H9 (cell line): ENCODE measurements at places on chromosomes 7 and 10.

- no peak for DNase-seq
Measured at GRCh38 chr7:46559194-46559832, 638.2 kb upstream of the IGFBP3 start.

- DNase-seq = no peak
Measured at GRCh38 chr7:8214244-8214824, 47.6 kb downstream of the ICA1 start.

GRCh38 chr10:123275136-123275564, 120.9 kb downstream of the BUB3 start:
- DNase-seq = no peak

- peak; percentile 72 for DNase-seq
Measured at GRCh38 chr7:107579885-107580715, at the start of gene BCAP29. BCAP29 (plus strand) TSS chr7:107580246; CDS start chr7:107580773, 527 bp downstream.

- no peak for DNase-seq
Measured at GRCh38 chr7:152760854-152761748, 1.5 kb downstream of the ACTR3B start.

- no peak for DNase-seq
Measured at GRCh38 chr7:140276001-140276400, 99.2 kb upstream of the KDM7A start.

GRCh38 chr7:103065667-103066066, 8.9 kb downstream of the FBXL13 start:
- peak; percentile 60 for DNase-seq

DNA sequence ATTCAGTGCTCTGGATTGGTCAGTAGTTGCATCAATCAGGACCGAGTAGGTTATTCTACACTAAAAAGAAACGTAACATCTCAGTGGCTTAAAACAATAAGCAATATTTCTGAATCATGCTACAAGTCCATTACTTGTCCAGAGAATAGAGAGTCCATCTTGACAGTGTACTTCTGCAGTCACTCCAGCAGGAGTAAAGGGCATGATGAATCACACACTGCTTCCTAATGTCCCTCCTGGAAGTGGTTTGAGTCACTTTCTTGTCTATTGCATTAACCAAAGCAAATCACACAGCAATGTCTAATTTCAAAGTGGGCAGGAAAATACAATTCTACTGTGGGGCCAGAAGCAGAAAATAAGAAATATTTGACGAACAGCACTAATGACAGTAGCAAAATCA, 124.8 kb downstream of the TSPAN12 start:
- DNase-seq = no peak

- no peak for DNase-seq
Measured at GRCh38 chr7:108210796-108211195, 80.6 kb upstream of the LAMB4 start.

- no peak for DNase-seq
Measured at GRCh38 chr7:3244241-3244814, 56.7 kb upstream of the SDK1 start.

DNA sequence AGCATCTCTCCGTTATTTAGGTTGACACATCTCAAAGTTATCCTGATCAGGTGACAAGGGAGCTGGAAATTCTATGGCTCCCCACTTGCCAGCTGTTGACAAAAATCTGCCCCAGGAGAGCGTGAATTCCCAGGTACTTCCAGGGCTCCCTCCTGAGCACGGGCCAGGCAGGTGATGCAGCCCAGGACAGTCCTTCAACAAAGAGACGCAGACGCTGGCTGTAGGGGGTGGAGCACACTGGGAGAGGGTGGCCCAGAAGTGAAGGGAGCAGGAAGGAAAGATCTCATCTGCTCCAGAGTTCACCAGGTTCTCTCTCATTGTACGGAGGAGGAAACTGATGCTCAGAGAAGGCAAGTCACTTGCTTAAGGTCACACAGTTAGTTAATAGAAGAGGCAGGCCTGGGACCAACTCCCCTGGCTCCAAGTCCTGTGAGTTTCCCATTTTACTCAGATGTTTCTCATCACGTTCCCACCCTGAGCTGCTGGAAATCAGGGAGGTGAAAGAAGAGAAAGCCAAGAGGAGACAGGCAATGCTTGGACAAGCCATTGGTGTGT, 41.0 kb upstream of the CHST3 start:
- no peak for DNase-seq

- DNase-seq = no peak
Measured at GRCh38 chr7:44698046-44698580, 50.5 kb upstream of the ZMIZ2 start.

GRCh38 chr10:129642427-129642826, 175.4 kb downstream of the MGMT start:
- DNase-seq = no peak

DNA sequence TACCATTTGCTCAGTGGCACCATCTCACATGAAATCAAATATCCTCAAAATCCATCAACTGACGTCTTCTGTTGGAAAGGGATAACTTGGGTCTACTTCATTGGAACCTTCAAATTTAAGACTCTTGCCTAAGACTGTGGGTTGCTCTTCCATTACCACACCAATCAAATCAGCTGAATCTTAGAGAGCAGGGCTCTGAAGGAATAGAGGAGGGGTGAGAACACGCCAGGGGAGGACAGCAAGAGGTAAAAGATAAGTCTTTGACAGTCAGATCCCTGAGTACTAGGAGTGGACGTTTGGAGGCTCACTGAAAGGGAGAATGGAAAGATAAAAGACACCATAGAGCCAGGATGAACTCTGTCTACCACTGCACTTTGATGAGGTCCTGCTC, 107.5 kb downstream of the CCDC71L start:
- no peak for DNase-seq

- no peak for DNase-seq
Measured at GRCh38 chr7:84508606-84509005, 314.0 kb upstream of the SEMA3A start.

GRCh38 chr7:116259156-116259870, 49.0 kb downstream of the TES start:
- no peak for DNase-seq

- DNase-seq = no peak
Measured at GRCh38 chr10:128022261-128023196, 103.7 kb downstream of the MKI67 start.

DNA sequence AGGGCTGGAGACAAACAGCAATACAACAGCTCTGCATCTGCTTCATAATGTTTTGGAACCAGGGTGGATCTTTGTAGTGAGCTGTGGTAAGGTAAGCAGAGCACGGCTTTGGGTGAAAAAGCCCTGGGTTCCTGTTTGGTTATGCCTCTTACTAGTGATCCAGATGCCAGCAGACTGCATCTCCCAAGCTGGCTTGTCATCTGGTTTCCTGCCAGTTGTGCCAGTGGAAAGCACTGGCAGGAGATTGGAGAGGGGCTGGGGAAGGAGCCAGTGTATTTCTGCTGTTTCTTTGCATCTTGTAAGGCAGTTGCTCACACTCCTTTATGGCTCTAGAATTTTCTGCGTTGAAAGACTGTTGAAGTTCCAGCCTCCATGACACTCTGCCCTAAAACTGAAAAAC, 137.6 kb downstream of the TSPAN12 start:
- DNase-seq = no peak

DNA sequence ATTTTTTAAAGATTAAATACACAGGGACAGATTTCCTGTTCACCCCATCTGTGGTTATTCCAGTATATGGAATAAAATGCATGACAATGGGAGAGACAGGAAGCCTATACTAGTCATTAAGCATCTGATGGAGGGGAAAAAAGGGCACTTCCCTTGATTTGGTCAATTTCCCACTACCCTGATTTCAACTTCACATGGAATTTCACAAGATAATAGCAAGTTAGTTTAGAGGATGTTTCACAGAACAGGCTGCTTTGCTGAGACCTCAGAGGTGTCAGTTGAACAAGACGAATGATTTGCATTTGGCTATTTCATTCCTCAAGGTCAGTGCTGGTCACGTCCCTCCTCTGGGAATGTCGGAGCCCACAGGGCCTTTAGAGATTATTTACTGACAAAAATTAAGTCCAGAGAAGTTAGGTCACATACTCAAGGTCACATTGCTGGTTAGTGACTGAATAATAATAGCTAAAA, 4.7 kb upstream of the ITPRIP start:
- no peak for DNase-seq

- DNase-seq = no peak
Measured at GRCh38 chr10:34721208-34721840, 93.8 kb downstream of the PARD3 start.

DNA sequence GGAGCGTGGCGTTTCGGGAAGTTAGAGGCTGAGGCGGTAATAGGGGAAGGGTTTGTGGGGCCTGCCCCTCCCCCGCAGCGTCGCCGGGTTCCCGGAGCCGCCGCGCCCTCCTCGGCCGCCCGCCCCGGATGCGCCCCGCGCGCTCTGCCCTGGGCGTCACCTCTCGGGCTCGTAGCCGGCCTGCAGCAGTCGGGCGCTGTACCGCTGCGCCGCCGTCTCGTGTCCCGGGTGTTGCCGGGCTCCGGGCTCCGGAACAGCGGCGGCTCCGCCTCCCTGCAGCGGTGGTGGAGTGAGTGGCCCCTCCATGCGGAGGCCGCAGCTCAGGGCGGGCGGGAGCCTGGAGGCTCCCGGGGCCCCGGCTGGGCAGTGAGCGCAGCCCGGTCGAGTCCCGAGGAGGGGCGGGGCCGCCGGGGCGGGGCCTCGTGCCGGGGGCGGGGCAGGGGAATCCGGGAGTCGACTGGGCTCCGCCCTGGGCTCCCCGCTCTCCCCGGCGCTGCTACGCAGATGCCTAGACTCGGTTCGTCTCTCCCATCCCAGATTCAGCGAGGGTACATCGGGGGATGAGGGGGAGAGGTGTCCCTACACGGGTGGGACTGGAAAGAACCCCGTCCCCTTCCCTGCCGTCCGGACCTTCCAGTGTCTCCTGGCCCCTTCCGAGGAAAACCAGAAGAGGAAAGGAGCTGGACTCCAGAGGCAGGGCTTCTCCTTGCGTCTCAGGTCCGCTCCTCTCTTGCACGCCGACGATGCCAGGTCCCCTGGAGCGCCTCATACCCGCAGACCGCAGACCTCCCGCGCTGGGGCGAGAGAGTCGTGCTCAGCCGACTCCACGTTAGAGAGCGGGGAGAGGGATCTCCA, at the start of gene IMPDH1:
Gene IMPDH1 (minus strand): TSS at position 387 of the 855 bp plus-strand sequence. CDS start 81 bp downstream, at position 306.
- DNase-seq = peak; percentile 92

DNA sequence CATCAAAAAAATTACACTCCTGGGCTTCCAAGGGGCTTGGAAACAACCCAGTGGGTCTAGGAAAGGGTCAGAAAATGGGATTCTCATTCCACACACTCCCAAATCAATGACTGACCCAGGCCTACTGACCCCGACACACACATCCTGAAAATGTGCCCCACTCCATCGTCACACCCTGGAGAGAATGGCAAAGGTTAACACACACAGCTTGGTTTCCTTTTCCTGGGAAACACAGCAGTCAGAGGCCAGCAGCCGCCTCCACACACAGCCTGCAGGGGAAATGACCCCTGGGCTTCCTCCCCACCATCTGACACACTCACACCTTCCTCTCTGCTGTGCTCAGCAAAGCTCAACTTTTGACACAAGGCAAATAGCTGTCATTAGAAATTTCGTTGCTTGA, 42.9 kb downstream of the SH3PXD2A start:
- DNase-seq = no peak

DNA sequence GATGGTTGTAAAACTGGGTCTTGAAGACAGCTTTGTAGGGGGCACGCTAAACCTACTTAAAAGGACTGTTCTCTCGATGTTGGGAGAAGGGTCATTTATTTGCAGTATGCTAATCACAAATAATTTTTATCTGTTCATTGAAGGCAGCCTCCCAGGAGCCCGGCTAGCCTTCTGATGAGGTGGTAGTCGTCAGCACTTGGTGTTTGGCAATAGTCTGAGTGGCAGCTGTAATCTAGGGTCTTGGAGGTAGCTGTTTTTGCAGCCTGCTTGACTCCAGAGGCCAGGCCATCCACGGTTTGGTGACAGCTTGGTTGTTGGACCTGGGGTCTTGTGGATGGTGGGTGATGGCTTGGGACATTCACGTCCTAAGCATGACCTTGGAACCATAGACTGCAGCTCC, 2.2 kb downstream of the GTF2IRD1 start:
- DNase-seq = no peak

- DNase-seq = peak; percentile 24
Measured at GRCh38 chr7:93601363-93601762, 26.8 kb upstream of the CALCR start.

DNA sequence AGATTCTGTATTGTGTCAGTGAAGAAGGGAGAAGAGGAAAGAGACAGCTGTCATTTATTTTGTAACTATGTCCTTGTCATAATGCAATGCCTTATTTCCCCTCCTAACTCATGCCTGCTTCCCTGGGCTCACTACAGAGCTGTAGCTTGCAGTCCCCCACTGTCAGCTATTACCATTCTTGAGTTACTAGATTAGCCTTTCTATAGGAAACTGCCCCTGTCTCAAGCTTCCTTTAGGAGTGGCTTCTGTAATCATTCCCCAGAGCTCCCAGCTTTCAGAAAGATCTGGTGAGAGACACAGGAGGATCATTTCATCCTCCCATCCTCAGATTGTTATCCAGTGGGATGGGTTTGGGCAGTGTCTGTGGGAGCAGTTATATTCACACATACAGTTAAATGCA, 32.4 kb upstream of the SMKR1 start:
- no peak for DNase-seq

DNA sequence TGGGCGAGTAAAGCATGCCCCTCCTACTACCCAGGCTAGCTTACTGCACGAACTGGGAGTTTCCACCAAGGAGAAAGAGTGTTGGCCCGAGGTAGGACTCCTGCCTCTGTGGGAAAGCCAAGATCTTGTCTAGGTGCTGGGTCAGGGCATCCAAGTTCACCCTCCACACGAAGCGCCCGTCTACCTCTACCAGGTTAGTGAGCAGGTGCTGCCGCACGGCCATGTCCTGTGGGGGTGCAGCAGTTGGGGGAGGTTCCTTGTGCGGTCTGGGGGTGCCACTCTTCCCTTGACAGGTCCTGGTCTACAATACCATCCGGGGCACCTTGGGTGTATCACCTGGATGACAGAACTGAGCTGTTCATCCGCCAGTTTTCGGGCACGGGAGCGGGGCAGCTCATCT, 1.7 kb downstream of the ABHD11 start:
- DNase-seq = no peak

DNA sequence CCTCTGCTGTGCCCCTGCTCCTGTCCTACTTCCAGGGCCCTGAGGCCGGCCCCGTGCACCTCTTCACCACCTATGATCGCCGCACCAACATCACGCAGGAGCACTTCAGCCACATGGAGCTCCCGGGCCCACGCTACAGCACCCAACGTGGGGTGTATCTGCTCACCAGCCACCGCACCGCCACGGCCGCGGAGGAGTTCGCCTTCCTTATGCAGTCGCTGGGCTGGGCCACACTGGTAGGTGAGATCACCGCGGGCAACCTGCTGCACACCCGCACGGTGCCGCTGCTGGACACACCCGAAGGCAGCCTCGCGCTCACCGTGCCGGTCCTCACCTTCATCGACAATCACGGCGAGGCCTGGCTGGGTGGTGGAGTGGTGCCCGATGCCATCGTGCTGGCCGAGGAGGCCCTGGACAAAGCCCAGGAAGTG, 1.8 kb downstream of the RBP3 start:
- DNase-seq = no peak

- DNase-seq = no peak
Measured at GRCh38 chr10:16905320-16905719, 88.1 kb upstream of the RSU1 start.
